ENCODE measurements at places on chromosomes 1 and 21. TPM values are rescaled to one million over a fixed set of nuclear protein-coding genes. Genes with fewer than 3 reads are reported as not detected.

KIRREL1 gene
- total RNA-seq = 71.6 TPM

CD1E gene
- total RNA-seq = not detected

KRTAP11-1 gene
- not detected for total RNA-seq

LCE2A gene
- total RNA-seq = not detected

ASH1L gene
- 21.1 TPM for total RNA-seq

LORICRIN gene
- total RNA-seq = not detected
